ENCODE measurements at places on chromosomes 3 and 15.
A peak's percentile ranks its signal among the peaks of the same experiment; 100 is the strongest.

DNA sequence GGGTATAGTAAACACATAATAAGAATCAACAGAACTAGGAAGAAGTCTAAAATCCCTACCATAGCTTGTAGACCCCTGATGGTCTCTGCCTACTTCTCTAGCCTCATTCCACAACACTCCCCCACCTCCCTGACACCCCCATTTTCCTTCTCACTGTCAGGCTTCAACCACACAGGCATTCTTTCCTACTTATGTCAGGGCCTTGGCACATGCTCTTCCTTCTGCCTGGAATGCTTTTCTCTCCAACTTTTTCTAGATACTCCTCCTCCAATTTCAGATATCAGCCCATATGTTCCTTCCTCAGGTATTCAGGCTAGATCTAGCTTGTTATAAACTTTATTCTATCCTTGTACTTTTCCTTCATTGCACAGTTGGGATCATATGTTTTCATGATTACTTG is 106.0 kb upstream of the MRPL3 start:
- H3K27me3 ChIP-seq = no peaks in the 10 kb centered on the region
- no peak overlapping the region for H3K27ac ChIP-seq
- H3K4me3 ChIP-seq = no peak overlapping the region
- DNase-seq = no peak
- no peaks in the 10 kb centered on the region for H3K4me1 ChIP-seq

DNA sequence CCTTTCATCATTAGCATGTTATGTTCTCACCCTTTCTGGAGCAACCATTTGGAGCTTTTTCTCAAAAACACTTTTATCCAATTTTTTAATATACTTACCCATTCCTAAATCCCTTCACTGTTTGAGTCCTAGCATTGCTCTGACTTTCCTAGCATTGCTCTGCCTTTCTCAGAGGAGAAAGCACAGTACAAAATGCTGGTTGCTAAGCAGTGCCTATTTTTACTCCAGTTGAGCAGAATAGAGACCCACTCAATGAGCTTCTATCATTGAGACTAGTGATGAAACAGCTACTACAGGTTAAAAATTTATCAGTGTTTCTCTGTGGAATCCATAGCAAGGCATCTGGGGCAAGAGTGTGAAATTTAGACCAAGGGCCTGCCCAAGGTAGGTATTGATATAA is 21.8 kb upstream of the IL1RAP start:
- H3K4me3 ChIP-seq = no peak overlapping the region
- no peak overlapping the region for H3K27ac ChIP-seq
- H3K27me3 ChIP-seq = no peaks in the 10 kb centered on the region

- peak overlapping the region; percentile 87 for H3K27ac ChIP-seq
- DNase-seq = no peak
- no peaks in the 10 kb centered on the region for H3K4me1 ChIP-seq
- no peaks in the 10 kb centered on the region for H3K27me3 ChIP-seq
- H3K36me3 ChIP-seq = no peaks in the 10 kb centered on the region
Measured at GRCh38 chr3:129121016-129121791, 400 bp downstream of the RAB43 start.

GRCh38 chr15:34070003-34070402 is 31.0 kb upstream of the AVEN start:
- H3K4me1 ChIP-seq = no peaks in the 10 kb centered on the region
- H3K4me3 ChIP-seq = no peak overlapping the region
- no peaks in the 10 kb centered on the region for H3K27me3 ChIP-seq

GRCh38 chr15:31245756-31246155 is 80.9 kb upstream of the KLF13 start:
- H3K4me3 ChIP-seq = no peak overlapping the region
- H3K36me3 ChIP-seq = no peaks in the 10 kb centered on the region
- no peak overlapping the region for H3K27ac ChIP-seq
- H3K4me1 ChIP-seq = no peaks in the 10 kb centered on the region

- H3K36me3 ChIP-seq = no peaks in the 10 kb centered on the region
- no peaks in the 10 kb centered on the region for H3K4me1 ChIP-seq
- H3K27ac ChIP-seq = no peak overlapping the region
- H3K4me3 ChIP-seq = no peak overlapping the region
- no peaks in the 10 kb centered on the region for H3K27me3 ChIP-seq
Measured at GRCh38 chr3:55541016-55541415, 53.9 kb upstream of the WNT5A start.

Measured in uterus (tissue), 4 donors.